ENCODE measurements at places on chromosomes 2 and 18.

DNA sequence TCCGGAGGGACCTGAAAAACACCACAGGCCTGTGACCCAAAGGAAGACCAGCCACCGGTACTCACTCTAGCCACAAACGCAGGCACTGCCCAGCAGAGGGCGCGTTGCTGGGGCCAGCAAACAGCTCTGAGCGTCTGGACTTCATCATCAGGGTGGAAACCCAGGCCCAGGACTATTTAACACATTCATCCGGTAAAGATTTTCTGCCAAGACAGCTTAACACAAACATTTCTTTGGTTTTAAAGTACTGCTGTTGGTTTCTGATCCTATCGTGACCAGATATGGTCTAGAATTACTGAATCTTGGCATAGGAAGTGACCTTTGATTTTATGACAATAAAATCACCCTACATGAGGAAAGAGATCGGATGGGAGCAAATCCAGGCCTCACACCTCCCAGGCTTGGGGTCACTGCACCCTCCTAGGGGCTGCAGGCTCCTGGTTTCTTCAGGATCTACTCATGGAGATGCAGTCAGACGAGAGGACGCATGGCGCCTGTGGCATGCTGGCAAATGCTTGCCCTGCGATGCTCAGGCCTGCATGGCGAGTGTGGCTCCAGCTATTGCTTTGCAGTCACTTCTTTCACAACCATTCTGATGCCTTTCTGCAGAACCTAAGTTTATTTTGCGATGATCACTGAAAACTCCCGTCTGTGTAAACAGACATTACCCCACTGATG lies 130.4 kb downstream of the COL4A4 start:
- DNase-seq, result peak; percentile 54

DNA sequence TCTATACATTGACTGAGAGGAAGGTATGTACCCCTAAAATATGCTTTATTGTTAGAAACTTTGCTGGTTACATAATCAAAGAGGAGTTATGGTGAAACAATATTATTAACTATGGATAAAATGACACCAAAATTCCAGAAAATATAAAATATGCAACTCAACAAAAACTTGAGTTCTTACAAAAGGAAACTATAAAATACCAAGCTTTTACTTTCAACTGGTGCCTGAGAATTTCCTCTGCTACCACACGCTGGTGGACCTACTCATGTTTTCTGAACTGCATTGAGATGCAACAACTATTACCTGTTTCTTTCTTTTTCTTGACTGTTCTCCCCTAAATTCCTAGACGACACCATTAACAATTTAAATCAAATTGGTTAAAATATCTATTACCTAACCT lies 8.2 kb upstream of the NFE2L2 start:
- DNase-seq, result no peak

DNA sequence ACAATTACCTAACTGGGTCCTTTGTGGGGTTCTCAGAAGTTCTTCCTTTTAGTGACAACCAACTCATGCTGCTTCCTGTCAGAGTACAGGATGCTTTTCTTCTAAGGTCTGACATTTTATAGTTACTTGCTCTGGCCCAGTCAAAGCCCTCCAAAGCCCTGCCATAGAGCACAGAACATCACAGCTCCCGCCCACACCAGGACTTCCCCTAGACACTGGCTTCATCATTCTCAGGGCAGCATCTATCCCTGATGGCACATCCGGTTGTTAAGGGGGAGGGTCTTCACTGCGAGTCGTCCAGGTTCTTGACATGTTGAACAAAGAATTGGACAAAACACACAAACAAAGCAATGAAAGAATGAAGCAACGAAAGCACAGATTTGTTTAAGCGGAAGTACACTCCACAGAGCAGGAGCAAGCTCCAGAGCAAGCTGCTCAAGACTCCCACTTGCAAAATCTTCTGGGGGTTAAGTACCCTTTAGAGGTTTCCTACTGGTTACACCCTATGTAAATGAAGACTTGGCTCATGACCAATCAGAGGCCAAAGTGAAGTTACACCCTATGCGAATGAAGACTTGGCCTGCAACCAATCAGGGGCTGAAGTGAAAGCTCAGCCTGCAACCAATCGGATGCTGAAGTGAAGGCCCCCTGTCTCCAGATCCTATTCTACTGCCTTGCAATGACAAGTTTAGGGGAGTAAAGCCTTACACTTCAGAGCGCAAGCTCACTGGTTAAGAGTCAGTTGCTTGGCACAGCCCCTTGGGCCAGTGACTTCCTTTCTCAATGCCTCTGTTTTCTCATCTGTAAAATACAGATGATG lies 79.0 kb downstream of the HDAC4 start:
- no peak for DNase-seq

GRCh38 chr18:36446059-36446458 lies 148.5 kb downstream of the FHOD3 start:
- no peak for DNase-seq

DNA sequence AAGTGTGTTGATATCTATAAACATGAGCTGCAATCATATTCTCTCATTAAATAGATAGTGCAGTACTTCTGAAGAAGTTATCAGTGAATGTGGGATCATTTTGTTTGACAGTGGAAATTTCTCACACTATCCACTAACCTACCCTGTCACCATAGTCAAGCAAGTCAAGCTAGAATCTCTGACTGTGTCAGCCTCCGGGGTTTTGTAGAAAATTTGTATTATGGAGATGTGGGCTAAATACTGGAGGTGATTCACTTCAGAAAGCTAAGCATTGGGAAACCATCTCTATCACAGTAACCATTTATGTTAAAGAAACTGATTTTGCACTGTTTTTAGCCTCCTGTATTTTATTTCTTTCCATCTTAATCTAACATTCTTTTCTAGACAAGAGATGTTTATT lies 126.6 kb upstream of the CREB1 start:
- no peak for DNase-seq

GRCh38 chr2:42849311-42849710 lies 56.9 kb upstream of the HAAO start:
- DNase-seq, result no peak

- no peak for DNase-seq
Observed at GRCh38 chr2:24276349-24276899, 83.9 kb downstream of the ITSN2 start.

DNA sequence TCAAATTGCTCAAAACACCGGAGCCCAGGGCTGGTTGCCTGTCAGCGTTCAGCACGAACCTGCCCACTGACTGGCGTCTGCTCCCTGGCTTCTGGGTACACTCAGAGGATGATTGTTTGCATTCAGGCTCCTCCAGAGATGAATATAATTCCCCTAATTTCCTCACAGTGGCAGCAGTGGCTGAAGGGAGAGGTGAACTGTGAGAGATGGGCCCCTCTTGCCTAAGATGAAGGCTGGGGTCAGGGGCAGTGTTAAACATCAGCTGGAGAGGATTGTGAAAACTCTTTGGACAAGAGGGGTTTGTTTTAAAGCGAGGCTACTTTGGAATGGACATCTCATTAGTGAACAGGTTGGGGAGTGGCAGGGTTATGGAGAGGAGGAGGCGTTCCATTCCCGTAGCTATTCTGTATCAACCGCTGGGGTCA lies 31.0 kb downstream of the TCF7L1 start:
- DNase-seq, result no peak

GRCh38 chr2:83143946-83144345 lies 1315.1 kb downstream of the SUCLG1 start:
- no peak for DNase-seq

GRCh38 chr2:22282220-22282619 lies 1102.8 kb upstream of the KLHL29 start:
- peak; percentile 1 for DNase-seq

DNA sequence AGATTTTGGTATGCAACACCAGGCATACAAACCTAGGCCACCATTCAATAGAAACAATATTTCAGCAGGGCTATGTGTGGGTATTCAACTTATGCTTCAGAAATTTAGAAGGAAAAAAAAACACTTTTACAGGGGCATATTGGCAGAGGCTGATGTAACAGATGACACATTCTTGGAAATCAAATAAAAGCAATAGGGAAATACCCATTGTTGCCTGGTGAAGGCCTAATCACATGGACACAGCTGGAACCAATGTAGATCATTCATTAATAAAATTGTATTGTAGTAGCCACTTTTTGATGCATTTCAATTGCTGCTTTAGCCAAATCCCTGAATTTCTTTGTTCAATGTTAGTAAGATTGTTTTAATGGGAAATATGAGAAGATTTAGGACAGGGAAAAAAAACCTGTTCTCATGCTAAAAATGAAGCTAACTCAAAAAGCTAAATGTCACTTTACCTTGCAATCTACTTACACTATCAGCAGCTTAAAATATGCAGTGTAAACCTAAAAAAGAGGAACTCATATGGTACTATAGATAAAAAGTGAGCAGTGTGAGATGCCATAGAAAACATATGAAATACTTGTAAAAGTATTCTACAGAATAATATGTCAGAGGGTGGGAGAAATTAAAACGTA lies 289.4 kb downstream of the ZEB2 start:
- peak; percentile 26 for DNase-seq

All from fibroblast of pulmonary artery (primary cell).